ENCODE measurements at places on chromosomes 16 and 17.

DNA sequence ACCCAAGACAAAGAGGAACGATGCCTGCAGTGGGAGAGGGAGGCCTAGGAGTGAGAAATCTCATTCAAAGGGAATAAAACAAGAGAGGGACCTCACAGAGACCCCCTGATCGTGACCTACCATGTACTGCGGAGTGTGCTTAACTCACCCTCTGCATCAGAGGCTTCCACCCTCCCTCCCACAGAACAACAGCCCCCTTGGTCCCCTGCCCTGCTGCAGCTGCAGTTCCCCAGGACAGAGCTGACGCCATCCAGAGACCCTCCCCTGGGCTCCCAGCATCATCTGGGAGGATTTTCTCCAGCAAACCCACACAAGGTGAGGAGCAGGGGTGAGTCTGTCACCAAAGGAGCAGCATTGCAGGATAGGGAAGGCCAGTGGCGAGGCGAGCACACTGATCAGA, 39.8 kb downstream of the TLE7 start:
- no peaks in the 10 kb centered on the region for H3K36me3 ChIP-seq
- no peak overlapping the region for H3K4me3 ChIP-seq
- no peaks in the 10 kb centered on the region for H3K4me1 ChIP-seq
- DNase-seq, result no peak

- H3K36me3 ChIP-seq, result no peaks in the 10 kb centered on the region
- no peak for DNase-seq
- H3K4me3 ChIP-seq, result no peak overlapping the region
- peak overlapping the region; percentile 13 for H3K27ac ChIP-seq
- no peaks in the 10 kb centered on the region for H3K27me3 ChIP-seq
- peaks cover 26% of the 10 kb centered on the region for H3K4me1 ChIP-seq
These were observed 5.6 kb downstream of the CASKIN2 start for GRCh38 chr17:75509528-75510258.

DNA sequence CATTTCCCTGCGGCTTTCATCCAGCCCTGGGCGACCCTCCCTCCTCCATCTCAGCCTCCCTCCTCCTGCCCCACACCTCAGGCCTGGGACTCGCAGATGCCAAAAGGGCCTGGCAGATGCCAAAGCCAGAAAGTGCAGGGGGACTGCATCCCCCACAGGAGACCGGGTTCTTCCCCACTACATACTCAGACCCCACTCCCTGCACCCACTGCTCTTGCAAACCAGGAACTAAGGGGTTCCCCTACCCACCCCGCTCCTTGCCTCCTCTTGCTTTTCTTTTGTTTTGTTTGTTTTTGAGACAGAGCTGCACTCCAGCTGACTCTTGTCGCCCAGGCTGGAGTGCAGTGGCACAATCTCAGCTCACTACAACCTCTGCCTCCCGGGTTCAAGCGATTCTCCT, 3.2 kb downstream of the HS3ST6 start:
- H3K27ac ChIP-seq, result no peak overlapping the region
- no peak overlapping the region for H3K4me3 ChIP-seq
- no peak for DNase-seq
- H3K36me3 ChIP-seq, result no peaks in the 10 kb centered on the region
- peaks cover 33% of the 10 kb centered on the region for H3K27me3 ChIP-seq

DNA sequence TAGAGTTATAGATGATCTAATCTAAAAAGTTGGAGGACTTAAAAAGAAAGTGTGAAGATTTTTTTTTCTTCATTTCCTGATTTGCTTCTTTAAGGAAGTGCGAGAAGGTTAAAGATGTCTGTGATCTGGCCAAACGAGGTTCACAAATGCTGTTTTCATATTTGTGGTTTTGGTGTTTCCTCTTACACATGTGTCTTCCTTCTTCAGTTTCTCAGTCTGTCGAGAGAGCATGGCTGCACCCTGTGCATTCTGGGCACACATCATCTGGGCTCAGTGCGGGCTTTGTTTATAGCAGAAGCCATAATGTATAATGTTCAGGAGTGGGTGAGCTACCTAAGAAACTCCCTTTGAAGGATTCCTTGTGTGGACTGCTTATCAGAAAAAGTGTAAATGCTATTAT, 260.4 kb upstream of the TBX2 start:
- H3K36me3 ChIP-seq, result no peaks in the 10 kb centered on the region
- H3K27ac ChIP-seq, result no peak overlapping the region
- H3K4me1 ChIP-seq, result peaks cover 4% of the 10 kb centered on the region
- H3K27me3 ChIP-seq, result no peaks in the 10 kb centered on the region
- no peak overlapping the region for H3K4me3 ChIP-seq

GRCh38 chr17:70028397-70028796, 46.6 kb upstream of the KCNJ16 start:
- no peak for DNase-seq
- no peaks in the 10 kb centered on the region for H3K4me1 ChIP-seq
- no peaks in the 10 kb centered on the region for H3K36me3 ChIP-seq
- H3K27ac ChIP-seq, result no peak overlapping the region
- H3K27me3 ChIP-seq, result no peaks in the 10 kb centered on the region

DNA sequence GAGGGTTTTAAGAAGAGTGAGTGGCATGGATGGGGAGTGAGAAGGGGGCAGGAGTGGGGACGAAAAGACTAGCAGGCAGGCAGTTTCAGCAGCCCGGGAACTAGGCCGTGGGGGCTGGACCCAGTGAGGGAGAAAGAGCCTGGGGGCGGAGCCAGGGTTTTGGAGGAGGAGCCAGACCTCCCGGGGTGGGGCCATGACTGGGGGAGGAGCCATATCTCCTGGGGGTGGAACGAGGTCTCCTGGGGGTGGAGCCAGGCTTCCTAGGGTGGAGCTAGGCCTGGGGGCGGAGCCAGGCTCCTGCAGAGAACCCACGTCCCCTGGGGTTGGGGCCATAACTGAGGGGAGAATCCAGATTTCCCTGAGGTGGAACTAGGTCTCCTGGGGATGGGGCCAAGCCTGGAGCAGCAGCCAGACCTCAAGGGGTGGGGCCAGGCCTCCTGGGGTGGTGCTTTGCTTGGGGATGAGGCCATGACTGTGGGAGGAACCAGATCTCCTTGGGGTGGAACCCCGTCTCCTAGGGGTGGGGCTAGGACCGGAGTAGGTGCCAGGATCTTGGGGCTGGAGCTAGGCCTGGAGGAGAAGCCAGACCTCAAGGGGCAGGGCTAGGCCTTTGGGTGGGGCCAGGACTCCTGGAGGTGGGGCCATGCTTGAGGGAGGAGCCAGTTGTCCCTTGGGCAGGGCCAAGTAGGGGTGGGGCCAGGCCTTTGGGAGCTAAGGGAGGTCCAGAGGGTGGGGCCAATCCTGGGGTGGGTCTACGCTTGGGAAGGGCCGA, 41.7 kb upstream of the JPH3 start:
- H3K36me3 ChIP-seq, result no peaks in the 10 kb centered on the region
- no peak for DNase-seq
- no peak overlapping the region for H3K27ac ChIP-seq

All from adrenal gland (tissue), 19 donors.